ENCODE measurements at places on chromosomes 16 and 17. TPM values are rescaled to one million over a fixed set of nuclear protein-coding genes. Genes with fewer than 3 reads are reported as not detected.

- H3K4me3 ChIP-seq = no peak overlapping the region
- H3K27ac ChIP-seq = no peak overlapping the region
- DNase-seq = no peak
- H3K4me1 ChIP-seq = no peaks in the 10 kb centered on the region
- no peaks in the 10 kb centered on the region for H3K27me3 ChIP-seq
These were observed 375.3 kb upstream of the CDH5 start for GRCh38 chr16:65991149-65991701.

- H3K4me3 ChIP-seq = no peak overlapping the region
- no peak for DNase-seq
- no peaks in the 10 kb centered on the region for H3K36me3 ChIP-seq
- no peak overlapping the region for H3K27ac ChIP-seq
- no peaks in the 10 kb centered on the region for H3K4me1 ChIP-seq
- H3K27me3 ChIP-seq = no peaks in the 10 kb centered on the region
These were observed 1483.0 kb downstream of the CDH8 start for GRCh38 chr16:60553090-60553757.

- no peak overlapping the region for H3K4me3 ChIP-seq
- H3K36me3 ChIP-seq = no peaks in the 10 kb centered on the region
- DNase-seq = no peak
- H3K27ac ChIP-seq = no peak overlapping the region
- H3K27me3 ChIP-seq = no peaks in the 10 kb centered on the region
These were observed 11.2 kb downstream of the PAM16 start for GRCh38 chr16:4339909-4340308.

GRCh38 chr17:44820631-44821212 lies 9.4 kb downstream of the GJC1 start:
- no peak overlapping the region for H3K27ac ChIP-seq
- H3K27me3 ChIP-seq = no peaks in the 10 kb centered on the region
- no peak for DNase-seq
- no peaks in the 10 kb centered on the region for H3K4me1 ChIP-seq

- no peaks in the 10 kb centered on the region for H3K4me1 ChIP-seq
- H3K27me3 ChIP-seq = no peaks in the 10 kb centered on the region
- no peak overlapping the region for H3K27ac ChIP-seq
- H3K4me3 ChIP-seq = no peak overlapping the region
These were observed 3.6 kb downstream of the GPRC5B start for GRCh38 chr16:19881028-19881427.

The TBC1D3E gene
- total RNA-seq = not detected

DNA sequence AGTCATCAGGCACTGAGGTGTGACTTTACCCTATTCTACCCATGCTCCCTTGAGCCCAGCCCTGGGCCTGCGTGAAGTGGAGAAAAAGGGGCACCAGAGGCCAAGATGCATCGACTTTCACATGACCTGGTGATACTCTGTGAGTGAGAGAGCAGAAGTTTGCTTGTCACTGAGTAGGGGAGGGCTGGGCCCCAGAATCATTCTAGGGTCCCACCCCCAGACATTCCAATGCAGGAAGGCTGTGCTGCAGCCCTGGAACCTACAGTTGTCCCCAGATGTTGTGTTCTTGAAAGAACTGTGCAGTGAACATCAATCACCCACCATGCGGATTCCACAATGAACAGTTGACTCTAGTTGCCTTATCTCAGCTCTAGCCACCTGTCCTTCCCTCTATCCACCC lies 6.2 kb upstream of the RMI2 start:
- H3K4me1 ChIP-seq = no peaks in the 10 kb centered on the region
- no peak overlapping the region for H3K4me3 ChIP-seq
- H3K27me3 ChIP-seq = no peaks in the 10 kb centered on the region

The ADGRG1 gene
- total RNA-seq = 33.0 TPM

DNA sequence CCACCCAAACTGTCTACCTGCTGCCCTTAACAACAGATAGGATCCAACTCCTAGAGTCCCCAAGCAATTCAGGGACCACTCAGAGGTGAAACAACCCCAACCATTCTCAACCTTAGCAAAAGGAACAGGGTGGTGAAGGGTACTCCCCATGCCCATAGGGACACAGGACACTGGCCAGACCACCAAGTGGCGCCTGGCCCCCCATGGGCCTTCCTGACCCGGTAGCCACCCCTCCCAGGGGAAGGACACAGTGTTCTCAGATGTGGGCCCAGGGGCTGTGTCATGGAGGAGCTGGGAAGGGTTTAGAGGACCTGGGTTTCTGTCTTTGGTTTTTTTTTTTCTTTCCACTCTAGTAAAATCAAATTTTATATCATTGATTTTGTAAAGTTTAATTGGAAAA lies 9.7 kb upstream of the SLC25A39 start:
- H3K27ac ChIP-seq = no peak overlapping the region
- H3K4me3 ChIP-seq = no peak overlapping the region
- H3K36me3 ChIP-seq = no peaks in the 10 kb centered on the region
- no peak for DNase-seq
- no peaks in the 10 kb centered on the region for H3K4me1 ChIP-seq
- H3K27me3 ChIP-seq = no peaks in the 10 kb centered on the region

- no peak for DNase-seq
- no peaks in the 10 kb centered on the region for H3K27me3 ChIP-seq
- H3K27ac ChIP-seq = no peak overlapping the region
- no peaks in the 10 kb centered on the region for H3K4me1 ChIP-seq
- no peak overlapping the region for H3K4me3 ChIP-seq
- H3K36me3 ChIP-seq = no peaks in the 10 kb centered on the region
These were observed 353.3 kb downstream of the C16orf95 start for GRCh38 chr16:86963600-86964575.

The TSPOAP1 gene
- 21.0 TPM for total RNA-seq

DNA sequence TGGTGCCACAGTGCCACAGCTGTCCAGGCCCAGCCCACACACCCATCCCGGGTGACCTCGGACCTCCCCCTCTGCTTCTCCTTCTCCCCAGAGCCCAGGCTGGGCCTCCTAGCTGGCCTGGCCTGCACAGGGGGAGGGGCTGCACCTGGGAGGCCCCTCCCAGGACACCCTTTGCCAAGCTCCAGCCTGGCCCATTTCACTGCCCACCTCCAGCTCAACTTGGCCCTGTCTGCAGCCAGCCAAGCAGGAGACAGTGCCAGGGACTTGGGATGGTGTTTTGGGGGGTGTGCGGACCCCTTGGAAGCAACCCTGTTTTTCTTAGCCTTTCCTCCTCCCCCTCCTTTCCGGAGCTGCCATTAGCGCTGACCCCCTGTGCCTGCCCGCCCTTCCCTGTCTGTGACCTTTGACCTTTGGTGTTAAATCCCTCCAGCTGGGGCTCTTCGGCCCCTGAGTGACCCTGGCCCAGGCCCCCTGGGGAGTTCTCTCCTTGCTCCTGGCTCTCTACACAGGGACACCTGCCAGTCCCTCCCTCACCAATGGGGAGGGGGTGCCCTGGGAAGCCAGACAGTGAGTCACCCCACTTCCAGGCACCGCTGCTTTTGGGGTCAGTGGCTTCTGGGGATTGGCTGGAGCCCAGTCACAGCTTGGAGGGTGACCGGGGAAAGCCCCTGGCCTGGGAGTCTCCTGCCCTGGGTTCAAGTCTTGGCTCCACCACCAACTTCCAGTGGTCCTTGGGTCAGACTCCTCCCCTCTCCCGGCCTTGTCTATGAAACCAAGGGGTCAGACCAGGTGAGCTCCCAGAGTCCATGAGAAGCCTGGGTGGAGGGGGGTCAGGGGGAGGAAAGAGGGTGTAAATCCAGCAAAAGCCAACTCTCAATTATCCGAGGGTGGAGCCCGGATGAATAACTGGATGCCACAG lies 1.9 kb downstream of the GLIS2 start:
- no peaks in the 10 kb centered on the region for H3K4me1 ChIP-seq
- H3K27ac ChIP-seq = no peak overlapping the region
- DNase-seq = no peak
- no peaks in the 10 kb centered on the region for H3K27me3 ChIP-seq

DNA sequence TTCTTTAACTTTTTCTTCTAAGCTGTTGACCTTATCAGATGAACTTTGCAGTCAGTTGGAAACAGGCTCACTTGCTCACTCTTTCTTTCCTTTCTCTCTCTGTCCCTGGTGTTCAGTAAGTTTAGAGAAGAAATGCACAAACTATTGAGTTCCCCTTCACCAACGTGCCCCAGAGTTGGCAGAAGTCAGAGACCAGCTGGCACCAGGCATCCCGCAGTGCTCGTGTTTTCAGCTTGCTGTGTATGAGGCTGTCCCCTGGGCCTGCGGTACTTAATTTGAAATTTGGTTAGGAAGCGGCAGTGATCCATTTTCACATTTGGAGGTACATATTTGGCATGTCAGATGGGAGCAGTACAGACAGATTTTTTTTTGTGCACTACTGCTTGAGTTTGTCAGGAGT lies 258.6 kb downstream of the SNX29 start:
- H3K27ac ChIP-seq = peak overlapping the region; percentile 21
- no peak for DNase-seq
- H3K36me3 ChIP-seq = no peaks in the 10 kb centered on the region
- H3K27me3 ChIP-seq = no peaks in the 10 kb centered on the region

DNA sequence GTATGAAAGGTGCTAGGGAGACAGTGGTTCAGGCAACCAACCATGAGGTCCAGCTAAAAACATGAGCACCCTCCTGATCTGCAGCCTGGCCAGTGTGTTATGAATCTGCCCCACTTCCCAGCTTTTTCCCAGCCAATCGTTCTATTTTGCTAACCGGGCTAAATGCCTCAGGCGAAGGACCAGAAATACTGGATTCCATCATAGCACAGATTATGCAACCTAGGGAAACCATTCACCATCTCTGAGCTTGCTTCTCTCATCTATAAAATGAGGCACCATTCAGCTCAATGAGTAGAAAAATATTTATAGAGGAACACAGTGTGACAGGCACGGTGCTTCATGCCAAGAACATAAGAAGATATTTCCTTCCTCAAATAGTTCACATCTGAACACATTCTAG lies 45.2 kb upstream of the NUDT7 start:
- no peak overlapping the region for H3K27ac ChIP-seq
- H3K4me1 ChIP-seq = no peaks in the 10 kb centered on the region
- no peak for DNase-seq
- H3K4me3 ChIP-seq = no peak overlapping the region

DNA sequence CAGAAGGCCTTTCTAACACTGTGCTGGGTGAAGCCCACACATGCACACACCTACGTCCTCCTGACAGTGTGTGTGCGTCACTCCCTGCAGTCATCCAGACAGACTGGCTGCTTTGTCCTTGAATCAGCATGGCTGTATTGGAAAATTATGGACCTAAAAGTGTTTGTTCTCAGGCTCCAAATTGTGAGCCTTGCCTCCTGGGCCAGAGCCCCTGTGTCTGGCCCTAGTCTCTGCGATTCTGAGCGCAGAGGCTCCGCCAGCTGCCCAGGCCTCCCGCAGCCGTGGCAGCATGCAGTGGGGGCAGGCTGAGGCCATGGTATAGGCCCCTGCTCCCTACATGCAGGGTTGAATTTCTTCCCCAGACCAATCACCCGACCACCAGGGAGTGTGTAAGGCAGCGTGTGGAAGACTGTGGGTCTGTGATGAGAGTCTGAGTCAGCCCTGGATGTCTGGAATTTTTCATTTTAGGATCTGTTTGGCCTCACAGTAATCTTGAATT lies 166.9 kb downstream of the LGALS9B start:
- no peaks in the 10 kb centered on the region for H3K4me1 ChIP-seq
- H3K36me3 ChIP-seq = no peaks in the 10 kb centered on the region
- H3K27ac ChIP-seq = peak overlapping the region; percentile 30
- H3K27me3 ChIP-seq = no peaks in the 10 kb centered on the region
- no peak overlapping the region for H3K4me3 ChIP-seq

- H3K27me3 ChIP-seq = no peaks in the 10 kb centered on the region
- DNase-seq = no peak
- no peak overlapping the region for H3K27ac ChIP-seq
- no peak overlapping the region for H3K4me3 ChIP-seq
- no peaks in the 10 kb centered on the region for H3K4me1 ChIP-seq
These were observed 187.7 kb downstream of the LGALS9B start for GRCh38 chr17:20279631-20280030.

GRCh38 chr17:59356543-59357218 lies 25.2 kb downstream of the YPEL2 start:
- H3K4me1 ChIP-seq = peaks cover 35% of the 10 kb centered on the region
- H3K36me3 ChIP-seq = no peaks in the 10 kb centered on the region
- DNase-seq = no peak
- no peaks in the 10 kb centered on the region for H3K27me3 ChIP-seq
- H3K4me3 ChIP-seq = no peak overlapping the region
- H3K27ac ChIP-seq = peak overlapping the region; percentile 14

All from aorta (tissue), 5 donors.